ENCODE measurements at places on chromosomes 13 and 19. TPM values are rescaled to one million over a fixed set of nuclear protein-coding genes. Genes with fewer than 3 reads are reported as not detected.

Gene TEX101
- not detected for total RNA-seq

Gene ZSCAN4
- total RNA-seq, result 1.7 TPM

Gene SLC10A2
- not detected for total RNA-seq

Gene ADGRE3
- not detected for total RNA-seq
